M059J (cell line): ENCODE measurements at places on chromosomes 1 and 21. TPM values are rescaled to one million over a fixed set of nuclear protein-coding genes. Genes with fewer than 3 reads are reported as not detected.

Gene CR1
- total RNA-seq = not detected in 2 replicates

DNA sequence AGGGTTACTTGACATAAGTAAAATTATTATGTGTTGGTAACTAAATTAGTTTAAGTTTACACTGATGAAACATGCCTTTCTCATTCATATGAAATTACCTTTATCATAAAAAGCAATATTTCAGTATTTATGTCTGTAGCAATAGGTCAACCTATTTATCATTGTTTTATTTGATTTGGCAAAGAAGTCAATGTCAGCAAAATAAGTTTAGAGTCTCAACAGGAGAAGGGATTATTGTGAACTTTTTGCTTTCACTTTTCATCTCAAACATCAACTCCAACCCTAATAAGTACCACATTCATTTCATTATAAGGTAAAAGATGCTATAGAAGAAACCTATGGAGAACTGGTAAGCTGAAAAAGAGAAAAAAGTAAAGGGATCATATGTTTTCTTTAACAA, 1015.4 kb upstream of the ADGRL4 start:
- no peak for DNase-seq

Gene CDK18
- 0.12 and 1.2 TPM in 2 replicates for total RNA-seq

- no peak for DNase-seq
Observed at GRCh38 chr1:33341190-33341589, 20.3 kb upstream of the A3GALT2 start.

GRCh38 chr1:38454236-38454635, 405.3 kb downstream of the RRAGC start:
- peak; percentile 14 for DNase-seq

DNA sequence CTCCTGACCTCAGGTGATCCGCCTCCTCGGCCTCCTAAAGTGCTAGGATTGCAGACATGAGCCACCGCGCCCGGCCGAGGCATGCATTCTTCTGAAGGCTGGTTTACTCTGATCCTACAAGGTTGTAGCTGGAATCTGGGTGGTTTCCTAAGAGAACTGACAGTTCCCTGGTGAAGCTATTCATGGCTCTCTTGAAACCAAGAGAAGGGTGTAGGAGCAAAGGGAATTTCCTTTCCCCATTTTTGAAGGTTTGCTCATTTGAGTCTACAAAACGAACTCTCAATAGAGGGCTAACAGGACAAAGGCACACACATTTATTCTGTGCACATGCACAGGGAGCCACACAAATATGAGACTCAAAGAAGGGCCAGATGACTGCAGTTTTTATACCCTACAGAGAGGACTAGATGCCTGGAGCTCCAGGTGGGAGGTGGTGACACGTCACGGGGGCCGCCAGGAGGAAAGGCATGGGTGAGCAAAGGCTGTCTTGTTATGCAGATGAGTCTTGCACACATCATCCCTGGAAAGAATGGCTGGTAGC, 49.5 kb upstream of the ERRFI1 start:
- no peak for DNase-seq

Gene PYHIN1
- total RNA-seq = not detected in 2 replicates
